ENCODE measurements at places on chromosomes 6 and 20.
A peak's percentile ranks its signal among the peaks of the same experiment; 100 is the strongest.

GRCh38 chr6:139940741-139941729, 566.6 kb upstream of the CITED2 start:
- no peak for DNase-seq

GRCh38 chr20:3250091-3250504, 11.1 kb upstream of the SLC4A11 start:
- DNase-seq, result peak; percentile 4

DNA sequence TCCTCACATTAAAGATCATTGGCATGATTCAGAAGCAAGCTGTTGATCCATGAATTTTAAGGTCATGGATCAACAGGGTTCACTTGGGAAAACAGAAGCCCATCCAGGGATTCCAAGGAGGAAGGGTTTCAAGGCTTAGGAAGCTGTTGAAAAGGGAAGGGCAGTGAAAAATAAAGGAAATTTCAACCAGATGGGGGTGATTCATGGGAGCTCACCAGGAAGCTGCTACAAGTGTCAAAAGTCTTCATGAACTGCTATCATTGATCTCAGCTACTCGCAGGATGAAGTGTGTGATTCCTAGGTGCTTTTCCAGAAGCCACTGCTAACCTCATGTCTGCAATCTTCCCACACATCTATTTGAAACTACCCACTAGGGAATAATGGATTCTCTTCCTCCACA, 26.2 kb downstream of the ADTRP start:
- no peak for DNase-seq

- DNase-seq, result no peak
These were observed 6.8 kb downstream of the GUCA1A start for GRCh38 chr6:42179945-42180313.

GRCh38 chr6:41531591-41532582, 14.3 kb upstream of the FOXP4 start:
- DNase-seq, result peak; percentile 47

- DNase-seq, result no peak
These were observed 346.5 kb downstream of the CD83 start for GRCh38 chr6:14464055-14464454.

- no peak for DNase-seq
These were observed 259.6 kb downstream of the ZFAND3 start for GRCh38 chr6:38079107-38079506.

DNA sequence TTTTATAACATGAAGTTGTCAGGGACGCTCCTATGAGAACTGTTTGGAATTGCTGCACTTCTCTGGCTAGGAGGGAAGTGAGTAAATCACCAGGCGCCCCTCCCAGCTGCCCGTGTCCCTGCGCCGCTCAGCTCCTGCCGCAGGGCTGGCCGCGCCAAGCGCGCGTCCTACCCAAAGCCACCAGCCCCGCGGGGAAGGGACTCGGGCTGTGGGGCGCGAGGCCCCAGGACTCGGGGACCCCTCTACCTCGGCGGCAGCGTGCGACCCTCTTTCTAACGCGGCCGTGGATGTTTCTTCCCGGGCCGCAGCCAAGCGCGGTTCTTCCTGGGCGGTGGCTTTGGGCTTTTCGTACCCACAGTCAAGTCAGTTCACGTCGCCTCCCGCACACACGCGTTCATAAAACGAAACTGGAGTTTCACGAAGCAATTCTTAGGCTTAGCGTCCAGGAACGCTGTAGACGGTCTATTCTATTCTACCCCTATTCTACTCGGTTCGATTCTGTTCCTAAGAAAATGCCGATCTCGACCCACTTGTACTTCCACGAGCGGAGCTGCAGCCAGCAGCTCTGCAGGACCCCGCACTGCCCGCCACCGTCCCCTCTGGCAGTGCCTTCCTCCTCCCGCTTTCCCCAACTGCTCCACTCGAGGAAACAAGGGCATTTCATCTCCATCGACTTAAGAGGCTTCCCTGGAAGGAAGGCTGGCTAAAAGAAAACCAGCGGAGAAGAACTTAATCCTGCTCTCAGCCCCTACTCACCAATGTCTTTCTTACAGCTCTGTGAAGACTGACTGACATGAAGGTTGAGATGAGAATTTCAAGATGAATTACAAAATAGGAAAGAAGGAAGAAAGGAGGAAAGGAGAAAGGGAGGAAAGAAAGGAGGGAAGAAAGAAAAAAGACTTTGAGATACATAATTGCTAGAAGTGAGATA, 15.4 kb downstream of the FOXC1 start:
- no peak for DNase-seq

DNA sequence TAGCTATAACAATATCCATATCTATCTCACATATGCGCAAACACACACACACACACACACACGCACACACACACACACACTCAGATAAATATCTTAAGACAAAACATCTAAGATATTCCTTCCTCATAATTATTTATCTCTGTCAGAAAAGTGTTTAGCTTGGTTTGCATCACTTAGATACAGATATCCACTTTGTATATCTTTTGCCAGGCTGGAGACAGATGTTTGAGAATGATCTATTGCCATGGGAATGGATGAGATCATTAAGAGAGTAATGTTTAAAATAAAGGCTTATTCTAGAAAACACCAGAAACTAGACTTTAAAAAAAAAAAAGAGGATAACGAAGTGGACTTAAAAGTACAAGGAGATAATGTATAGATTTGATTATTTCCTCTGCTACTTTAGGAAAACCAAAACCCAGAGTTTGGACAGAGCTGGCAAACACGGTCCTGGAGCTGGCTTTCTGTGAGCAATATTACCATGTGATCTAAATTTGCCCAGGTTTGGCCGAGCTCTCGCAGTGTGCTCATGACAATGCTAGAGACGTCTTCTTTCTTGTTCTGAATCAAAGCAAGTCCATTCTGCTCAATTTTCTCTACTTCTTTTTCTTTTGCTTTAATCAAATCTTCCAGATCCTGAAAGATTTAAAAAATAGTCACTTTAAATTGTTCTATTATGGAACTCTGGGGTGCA, 411.8 kb downstream of the SYNE1 start:
- DNase-seq, result no peak

GRCh38 chr6:12753036-12753435, 36.5 kb downstream of the PHACTR1 start:
- no peak for DNase-seq

- DNase-seq, result no peak
These were observed 772.8 kb upstream of the DEFB115 start for GRCh38 chr20:30484749-30485070.

DNA sequence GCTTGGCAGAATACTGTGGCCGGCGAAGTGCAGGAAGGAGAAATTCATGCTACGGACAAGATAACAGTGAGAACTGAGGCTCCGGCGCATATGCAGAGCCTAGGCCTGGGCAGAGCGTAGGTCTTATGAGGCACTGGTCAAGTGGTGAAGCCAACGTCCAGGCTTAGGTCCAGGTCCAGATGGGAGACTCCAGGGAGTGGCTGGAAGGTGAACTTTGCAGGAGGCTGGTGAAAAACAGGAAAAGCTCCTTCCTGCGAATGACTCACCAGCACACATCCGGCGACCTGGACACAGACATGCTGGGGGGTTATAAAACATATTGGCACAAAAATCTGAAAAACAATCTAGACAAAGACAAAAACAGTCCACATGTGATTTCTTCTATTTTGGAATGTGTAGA, 15.4 kb downstream of the C6orf141 start:
- no peak for DNase-seq

GRCh38 chr20:17835934-17836300, 132.7 kb downstream of the SNX5 start:
- no peak for DNase-seq

DNA sequence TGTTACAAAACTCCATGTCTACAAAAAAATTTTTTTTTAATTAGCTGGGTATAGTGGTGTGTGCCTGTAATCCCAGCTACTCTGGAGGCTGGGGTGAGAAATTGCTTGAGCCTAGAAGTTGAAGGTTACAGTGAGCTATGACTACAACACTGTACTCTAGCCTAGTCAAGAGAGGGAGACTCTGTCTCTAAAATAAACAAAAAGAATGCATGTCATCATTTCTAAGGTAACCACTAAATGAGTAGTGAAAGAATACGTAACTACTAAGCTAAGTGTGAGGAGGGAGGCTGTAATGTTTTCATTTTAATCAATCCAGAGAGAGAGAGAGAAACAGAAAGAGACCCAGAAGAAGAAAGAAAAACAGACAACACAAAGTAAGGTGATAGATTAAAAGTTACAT, 9.9 kb downstream of the SYCP2 start:
- no peak for DNase-seq

DNA sequence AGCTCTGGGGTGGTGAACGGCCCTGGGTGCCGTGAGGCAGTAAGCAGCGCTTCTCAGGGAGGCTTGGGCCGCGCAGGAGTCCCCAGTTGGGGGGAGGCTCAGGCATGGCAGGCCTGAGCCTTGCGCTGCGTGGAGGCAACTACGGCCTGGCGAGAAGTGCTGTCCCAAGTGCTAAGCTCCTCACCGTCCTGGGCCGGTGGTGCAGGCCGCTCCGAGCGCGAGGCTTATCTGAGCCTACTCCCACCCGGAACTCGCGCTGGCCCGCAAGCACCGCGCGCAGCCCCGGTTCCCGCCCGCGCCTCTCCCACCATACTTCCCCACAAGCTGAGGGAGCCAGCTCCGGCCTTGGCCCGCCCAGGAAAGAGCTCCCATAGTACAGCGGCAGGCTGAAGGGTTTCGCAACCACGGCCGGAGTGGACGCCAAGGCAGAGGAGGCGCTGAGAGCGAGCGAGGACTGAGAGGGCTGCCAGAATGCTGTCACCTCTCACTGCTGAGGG, 1.8 kb upstream of the WRNIP1 start:
- DNase-seq, result no peak

GRCh38 chr6:47206626-47207025, 103.1 kb downstream of the TNFRSF21 start:
- no peak for DNase-seq

DNA sequence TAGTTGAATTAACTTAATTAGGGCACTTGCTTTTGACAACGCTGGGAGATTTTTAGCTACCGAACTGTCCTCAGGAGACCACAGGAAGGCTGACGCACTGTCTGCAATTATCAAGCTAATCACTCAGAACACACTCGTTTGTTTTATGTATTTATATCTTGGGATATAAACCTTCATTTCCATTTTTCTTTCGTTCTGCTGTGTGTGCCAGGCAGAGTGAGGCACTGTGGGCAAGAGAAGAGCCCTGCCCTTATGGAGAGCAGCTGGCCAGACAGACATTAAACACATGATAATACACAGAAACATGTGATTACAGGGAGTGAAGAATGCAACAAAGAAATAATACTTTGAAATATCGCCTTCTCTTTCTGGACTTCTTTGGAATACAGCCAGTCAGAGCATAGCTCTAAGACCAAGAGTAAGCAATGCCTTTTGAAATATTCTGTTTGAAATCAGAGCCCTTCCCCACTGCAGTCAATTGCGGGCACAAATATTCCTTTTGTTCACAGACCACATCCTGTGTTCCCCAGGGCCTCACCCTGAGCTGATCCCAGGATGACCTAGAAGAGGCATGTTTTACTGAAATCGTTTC, 96.8 kb downstream of the ANKRD60 start:
- DNase-seq, result no peak

GRCh38 chr6:6287415-6287814, 33.0 kb downstream of the F13A1 start:
- no peak for DNase-seq

DNA sequence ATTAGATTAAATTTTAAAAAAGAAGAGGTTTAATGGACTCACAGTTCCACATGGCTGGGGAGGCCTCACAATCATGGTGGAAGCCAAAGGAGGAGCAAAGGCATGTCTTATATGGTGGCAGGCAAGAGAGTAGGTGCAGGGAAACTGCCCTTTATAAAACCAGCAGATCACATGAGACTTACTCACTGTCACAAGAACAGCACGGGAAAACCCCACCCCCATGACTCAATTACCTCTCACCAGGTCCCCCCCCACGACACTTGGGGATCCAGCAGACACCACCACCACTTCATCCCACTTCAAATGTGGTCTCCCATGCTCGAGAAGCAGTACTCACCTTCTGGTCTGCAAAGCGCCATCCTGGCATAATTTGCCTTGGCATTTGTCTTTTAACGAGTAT, 24.6 kb downstream of the MTFR2 start:
- DNase-seq, result no peak

DNA sequence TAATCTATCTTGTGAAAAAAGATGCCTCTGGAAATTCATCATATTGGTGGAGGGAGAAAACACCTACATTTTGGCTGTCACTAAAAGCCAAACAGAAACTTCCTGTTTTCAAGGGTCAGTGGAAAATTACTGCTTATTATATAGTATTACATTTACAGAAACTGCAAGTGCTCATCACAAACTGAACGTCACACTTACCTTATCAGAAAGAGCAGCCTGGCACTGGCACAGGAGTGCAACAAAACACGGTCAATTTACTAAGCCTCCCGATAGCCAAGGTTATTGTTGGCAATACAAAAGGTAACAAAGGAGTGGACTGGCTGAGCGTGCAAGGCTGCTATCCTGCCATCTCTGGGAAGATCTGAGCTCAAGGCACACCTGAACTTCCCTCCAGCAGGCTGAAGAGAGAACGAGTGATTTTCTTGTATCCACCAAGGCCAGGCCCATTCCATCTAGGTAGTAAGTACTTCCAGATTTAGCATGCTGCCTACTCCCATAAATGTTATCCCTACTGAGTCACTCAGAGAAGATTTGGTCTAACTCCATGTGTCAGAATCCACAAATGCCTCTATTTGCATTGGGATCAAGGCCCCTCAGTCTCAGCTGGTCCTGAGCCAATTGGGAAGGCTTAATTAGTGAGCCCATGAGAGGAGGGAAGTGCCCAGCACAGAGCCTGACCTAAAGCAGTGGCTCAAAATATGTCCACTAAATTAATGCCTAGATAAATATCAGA, 399.8 kb downstream of the BTBD9 start:
- DNase-seq, result peak; percentile 43

- no peak for DNase-seq
These were observed 40.6 kb upstream of the SLC22A16 start for GRCh38 chr6:110517034-110517433.

DNA sequence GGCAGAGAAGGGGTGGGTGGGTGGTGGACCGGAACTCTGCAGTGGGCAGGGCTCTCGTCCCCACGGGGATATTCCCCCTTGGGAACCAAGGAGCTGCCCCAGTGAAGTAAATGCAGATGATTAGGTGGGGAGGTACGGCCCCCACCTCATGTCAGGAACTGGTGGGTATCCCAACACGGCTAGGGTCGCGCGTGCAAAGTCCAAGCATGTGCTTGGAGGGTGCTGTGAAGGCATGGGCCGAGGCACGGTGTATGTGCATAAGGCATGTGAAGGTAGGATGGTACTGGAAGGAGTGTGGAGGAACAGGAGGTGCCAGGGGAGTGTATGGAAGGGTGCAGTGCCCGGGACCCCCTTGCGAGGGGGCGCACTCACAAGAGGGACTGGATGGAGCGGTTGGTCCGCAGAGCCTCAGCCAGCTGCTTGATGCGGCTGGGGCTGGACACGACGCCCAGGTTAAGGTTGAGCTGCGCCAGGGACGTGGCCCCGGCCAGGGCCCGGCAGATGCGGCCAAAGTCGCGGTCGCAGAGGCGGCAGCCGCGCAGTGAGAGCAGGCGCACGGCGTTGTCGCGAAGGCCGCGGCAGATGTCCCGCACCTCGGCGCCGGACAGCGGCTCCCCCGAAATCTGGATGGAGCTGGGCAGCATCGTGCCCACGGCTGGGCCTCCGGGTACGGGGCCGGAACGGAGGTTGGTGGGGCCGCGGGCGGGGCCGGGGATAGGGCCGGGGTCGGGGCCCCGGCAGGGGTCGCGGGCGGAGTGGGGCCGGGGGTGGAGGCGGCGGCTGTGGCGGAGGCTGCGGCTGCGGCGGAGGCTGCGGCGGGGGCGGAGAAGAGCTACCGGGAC, 783 bp downstream of the LRRC73 start:
- no peak for DNase-seq

Measured in NCI-H1092 treated with DMSO at 0.1 percent for 48 hours (cell line).